ENCODE measurements at places on chromosomes 12 and 14. TPM values are rescaled to one million over a fixed set of nuclear protein-coding genes. Genes with fewer than 3 reads are reported as not detected.
A peak's percentile ranks its signal among the peaks of the same experiment; 100 is the strongest.

RNASE3 gene
- not detected for total RNA-seq

C12orf76 gene
- total RNA-seq = 13.7 TPM

CEBPE gene
- total RNA-seq = not detected

- no peaks in the 10 kb centered on the region for H3K36me3 ChIP-seq
- DNase-seq = no peak
- H3K4me1 ChIP-seq = peaks cover 9% of the 10 kb centered on the region
- no peak overlapping the region for H3K4me3 ChIP-seq
- no peaks in the 10 kb centered on the region for H3K27me3 ChIP-seq
Measured at GRCh38 chr14:66380143-66380542, 106.0 kb upstream of the CCDC196 start.

GRCh38 chr12:88433997-88434703 lies 146.1 kb downstream of the KITLG start:
- H3K4me3 ChIP-seq = no peak overlapping the region
- H3K27ac ChIP-seq = peak overlapping the region; percentile 20
- H3K36me3 ChIP-seq = no peaks in the 10 kb centered on the region
- DNase-seq = no peak
- H3K27me3 ChIP-seq = no peaks in the 10 kb centered on the region

DNA sequence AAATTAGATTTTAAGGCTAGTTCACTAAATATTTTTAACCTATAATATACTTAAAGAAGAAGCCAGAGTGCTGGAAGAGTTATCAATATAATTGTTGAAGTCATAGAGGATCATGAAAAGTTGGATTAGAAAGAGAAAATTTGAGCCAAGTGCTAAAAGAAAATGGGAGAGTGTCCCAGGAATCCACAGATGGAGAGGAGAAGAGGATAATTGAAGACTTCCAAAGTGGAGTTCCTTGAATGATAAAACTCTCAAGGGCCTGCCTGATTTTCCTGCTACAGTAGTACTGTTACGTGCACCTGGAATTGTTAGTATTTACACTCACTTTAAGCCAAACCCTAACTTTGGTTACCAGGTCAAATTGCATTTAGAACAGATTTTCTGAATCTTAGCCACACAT lies 113.2 kb downstream of the MSRB3 start:
- no peak for DNase-seq
- H3K4me1 ChIP-seq = no peaks in the 10 kb centered on the region
- H3K27ac ChIP-seq = no peak overlapping the region
- H3K4me3 ChIP-seq = no peak overlapping the region
